RCC 7860 (cell line): ENCODE measurements at places on chromosomes 1 and 21.
A peak's percentile ranks its signal among the peaks of the same experiment; 100 is the strongest.

DNA sequence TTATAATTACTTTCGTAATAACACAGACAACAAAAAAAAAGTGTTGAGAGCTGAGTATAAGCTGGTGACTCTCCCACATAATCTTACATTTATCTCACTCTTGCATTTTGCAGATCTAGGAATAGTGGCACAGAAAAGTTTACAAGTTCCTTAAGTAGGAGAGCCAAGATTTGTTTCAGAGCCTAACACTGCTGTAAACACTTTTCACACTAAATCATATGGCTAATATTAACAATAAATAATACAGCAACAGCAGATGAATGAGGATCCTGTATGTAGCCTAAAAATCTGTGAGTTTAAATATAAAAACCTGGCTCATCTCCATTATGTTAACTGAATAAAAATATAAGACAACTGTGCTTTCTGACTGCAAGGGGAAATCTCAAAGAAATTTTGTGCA, 846.5 kb upstream of the ADAMTS5 start:
- no peak for DNase-seq

- no peak for DNase-seq
Measured at GRCh38 chr1:56029319-56030003, 549.9 kb downstream of the PLPP3 start.

- no peak for DNase-seq
Measured at GRCh38 chr1:53572815-53573173, 113.6 kb downstream of the DMRTB1 start.

DNA sequence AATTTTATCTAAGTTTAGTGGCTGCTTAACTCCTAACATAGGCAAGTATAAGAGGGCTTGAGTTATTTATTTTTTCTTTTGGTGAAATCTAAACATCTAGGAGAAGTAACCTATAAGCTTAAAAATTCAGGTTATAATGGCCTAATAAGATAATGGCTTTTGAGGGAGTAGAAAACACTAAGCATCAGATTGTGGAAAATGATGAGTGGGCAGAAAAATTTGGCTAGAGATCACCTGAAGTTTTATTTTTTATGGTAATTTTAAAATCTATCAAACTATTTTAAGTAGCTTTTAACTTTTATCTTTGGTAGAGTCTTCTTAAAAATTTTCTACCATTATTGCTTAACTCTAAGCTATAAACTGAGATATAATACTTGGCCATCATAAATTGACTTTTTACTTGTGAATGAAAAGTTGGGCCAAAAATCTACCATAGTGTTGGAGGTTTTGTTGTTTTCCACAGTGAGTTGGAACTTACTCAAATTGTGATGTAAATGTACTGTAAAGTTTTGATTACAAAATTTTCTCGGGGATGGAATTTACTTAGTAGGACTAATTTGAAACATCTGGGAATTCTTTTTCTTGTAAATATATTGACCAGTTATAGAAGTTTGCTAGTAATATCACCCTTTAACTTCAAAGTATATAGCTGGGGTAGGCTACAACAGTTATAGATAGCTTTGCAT, 63.9 kb downstream of the USP25 start:
- DNase-seq = no peak

- DNase-seq = peak; percentile 44
Measured at GRCh38 chr1:115126516-115126915, 37.2 kb upstream of the TSPAN2 start.

GRCh38 chr1:16387201-16388188, 20.5 kb downstream of the SZRD1 start:
- DNase-seq = no peak

DNA sequence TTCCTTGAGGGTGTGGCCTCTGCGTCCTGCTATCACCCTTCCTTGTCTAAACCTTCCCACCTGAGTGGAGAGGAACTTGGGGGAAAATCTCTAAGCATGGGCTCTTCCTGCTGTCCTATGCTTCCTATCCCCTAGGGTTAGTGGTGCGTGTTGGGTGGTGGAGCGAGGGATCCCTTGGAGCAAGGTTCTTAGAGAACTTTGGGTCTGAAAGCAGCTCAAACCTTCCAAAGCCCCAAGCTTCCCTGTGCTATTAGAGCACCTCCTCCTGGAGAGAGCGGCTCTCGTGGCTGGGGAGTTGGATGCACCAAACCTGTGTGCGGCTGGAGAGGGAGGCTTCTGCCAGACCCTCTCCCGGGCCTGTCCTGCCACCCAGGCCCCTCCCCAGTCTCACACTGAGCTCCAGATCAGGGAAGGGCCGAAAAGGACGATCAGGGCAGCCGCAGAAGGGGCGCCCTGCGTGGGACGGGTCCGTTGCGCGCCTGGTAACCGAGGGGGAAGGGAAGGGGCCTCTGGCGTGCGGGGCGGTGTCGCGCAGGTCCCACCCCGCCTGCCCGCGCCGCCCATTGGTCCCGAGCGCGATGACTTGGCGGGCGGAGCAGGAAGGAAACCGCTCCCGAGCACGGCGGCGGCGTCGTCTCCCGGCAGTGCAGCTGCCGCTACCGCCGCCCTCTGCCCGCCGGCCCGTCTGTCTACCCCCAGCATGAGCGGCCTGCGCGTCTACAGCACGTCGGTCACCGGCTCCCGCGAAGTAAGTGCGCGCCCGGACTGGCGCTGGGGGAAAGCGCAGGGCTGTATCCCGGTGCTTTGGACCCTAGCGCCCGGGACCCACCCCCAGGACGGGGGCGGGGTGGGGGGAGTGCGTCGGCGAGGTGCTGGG, at the start of gene SH3BGRL3:
TSS of gene SH3BGRL3 (plus strand) at position 631 of the 877 bp plus-strand sequence. CDS start at position 701, 70 bp downstream.
- DNase-seq = peak; percentile 73

- no peak for DNase-seq
Measured at GRCh38 chr1:115677565-115677964, 35.8 kb downstream of the VANGL1 start.

- no peak for DNase-seq
Measured at GRCh38 chr1:55820501-55820900, 605.3 kb upstream of the USP24 start.

GRCh38 chr1:221683681-221684080, 58.2 kb downstream of the DUSP10 start:
- no peak for DNase-seq

DNA sequence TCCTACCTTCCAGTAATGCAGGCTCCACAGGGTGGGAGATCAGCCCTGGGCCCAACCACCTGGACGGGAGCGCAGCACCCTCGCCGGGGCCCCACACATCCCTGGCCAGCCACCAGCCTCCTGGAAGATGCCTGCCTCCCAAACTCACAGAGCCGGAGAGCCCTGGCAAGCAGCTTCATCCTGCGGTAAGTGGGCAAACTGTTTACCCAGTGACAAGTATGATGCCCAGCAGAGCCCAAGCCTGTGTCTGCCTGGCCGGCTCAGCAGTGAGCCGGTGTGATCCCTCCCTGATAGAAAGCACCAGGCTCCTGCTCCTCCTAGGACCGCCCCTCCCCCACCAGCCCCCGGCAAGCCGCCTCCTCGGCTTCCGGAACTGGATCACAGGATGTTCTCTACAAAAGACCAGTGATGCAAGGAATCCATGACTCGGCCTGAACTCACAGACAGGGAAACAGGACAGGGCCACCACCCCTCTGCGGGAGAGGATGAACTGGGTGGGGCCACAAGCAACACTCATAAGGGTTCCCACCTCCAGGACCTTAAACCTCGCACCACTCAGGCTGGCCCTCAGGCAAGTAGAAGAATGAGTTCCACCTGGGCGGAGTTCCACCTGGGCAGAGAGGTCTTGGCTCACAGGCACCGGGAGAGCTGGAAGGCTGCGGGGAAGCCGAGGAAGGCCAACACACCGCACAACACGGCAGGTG, 7.9 kb downstream of the ACOT7 start:
- DNase-seq = peak; percentile 84

DNA sequence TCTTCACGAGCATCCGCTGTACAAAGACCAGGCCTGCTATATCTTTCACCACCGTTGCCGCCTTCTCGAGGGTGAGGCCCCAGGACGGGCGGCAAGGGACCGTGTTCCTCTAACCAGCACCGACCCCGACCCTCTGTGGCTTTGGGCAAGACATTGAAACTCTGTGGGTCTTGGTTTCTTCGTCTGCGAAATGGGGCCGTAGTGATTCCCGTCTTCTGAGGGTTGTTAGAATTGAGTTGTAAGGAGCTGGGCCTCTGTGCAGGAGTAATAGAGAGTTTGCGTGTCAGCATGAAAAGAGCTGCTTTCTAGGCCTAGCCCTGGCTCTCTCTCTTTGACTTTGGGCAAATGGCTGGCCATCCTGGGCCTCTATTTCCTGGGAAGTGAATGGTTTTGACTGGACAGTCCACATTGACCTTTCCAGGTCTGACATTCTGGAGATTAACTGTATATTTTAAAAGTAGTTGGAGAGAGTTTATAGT, 591 bp downstream of the MRPL37 start:
- DNase-seq = no peak

DNA sequence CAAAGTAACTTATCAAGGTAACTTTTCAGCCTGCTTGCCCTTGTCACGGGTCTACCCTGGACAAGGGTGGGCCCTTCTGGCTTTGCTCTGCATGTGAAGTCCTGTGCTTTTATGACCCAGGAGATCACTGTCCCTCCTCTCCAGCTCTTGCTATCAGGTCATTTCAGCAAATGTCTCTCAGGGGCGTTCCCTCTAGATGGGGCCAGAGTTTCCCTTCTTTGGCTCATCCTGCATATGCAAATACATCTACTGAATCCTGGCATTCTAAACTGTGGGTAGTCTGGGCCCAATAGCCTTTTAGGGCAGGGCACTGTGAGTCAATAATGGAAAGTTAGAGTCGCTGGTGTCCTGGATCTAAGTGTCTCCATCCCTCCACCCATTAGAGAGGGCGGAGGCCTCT, 366.9 kb upstream of the USP24 start:
- DNase-seq = no peak

GRCh38 chr1:15966081-15966955, 9.6 kb downstream of the ZBTB17 start:
- peak; percentile 52 for DNase-seq

GRCh38 chr1:165444897-165445370, at the start of gene RXRG:
Gene RXRG, minus strand, starts transcription at chr1:165445126. Its CDS starts 233 bp downstream, at chr1:165444893.
- no peak for DNase-seq

DNA sequence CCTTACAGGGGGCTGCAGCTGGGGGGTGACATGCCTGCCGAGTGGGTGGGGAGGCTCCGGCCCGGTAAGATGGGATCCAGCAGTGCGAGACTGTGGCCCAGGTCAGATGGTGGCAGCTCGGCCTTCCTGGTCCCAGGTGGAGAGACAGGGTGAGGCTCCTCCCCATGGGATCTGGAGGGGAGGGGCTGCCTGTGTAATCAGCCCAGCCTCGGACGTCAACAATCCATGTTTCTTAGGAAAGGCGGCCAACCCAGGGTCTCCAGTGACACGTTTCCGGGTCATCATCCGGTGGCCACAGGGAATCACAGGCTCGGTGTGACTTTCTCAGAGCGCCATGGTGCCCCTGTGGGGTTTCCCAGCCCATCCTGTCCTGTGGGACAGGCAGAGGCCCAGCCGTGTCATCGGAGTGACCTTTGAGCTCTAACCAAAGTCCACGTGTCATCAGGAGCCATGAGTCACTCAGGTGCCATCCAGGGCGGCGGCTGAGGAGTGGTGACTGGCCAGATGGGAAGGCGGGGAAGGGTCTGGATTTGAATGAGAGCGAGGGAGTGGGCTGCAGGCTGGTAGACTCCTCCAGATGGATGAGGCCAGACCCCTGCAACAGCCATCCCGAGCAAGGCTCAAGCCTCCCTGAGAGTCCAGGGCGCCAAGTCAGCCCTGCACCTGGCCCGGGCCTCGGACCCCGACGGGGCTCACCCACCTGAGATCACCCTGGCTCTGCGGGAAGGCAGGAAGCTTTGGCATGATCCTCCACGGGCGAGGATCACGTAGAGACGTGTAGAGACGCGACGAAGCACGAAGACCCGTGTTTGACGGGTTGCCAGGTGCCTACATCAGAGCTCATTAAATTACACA, 6.6 kb upstream of the HES4 start:
- DNase-seq = peak; percentile 66

DNA sequence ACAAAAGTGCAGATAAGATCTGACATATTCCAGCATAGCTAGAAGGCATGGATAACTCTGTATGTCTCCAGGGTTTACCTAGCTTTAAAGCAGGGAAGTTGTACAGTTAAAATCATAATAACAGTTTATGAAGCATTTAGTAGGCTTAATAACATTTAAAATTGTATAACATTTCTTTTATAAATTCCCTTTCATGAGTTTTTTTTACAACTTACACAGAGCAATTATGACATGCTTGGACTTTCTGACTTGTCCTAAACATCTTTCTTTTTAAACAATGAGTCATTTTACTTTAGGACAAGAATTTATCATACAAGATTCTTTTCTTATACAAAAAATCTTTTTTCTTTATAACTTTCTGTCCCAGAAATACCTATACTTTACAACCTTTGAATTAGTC, 408.5 kb upstream of the NEGR1 start:
- no peak for DNase-seq

GRCh38 chr1:225754940-225755641, 22.5 kb upstream of the SRP9 start:
- peak; percentile 87 for DNase-seq

DNA sequence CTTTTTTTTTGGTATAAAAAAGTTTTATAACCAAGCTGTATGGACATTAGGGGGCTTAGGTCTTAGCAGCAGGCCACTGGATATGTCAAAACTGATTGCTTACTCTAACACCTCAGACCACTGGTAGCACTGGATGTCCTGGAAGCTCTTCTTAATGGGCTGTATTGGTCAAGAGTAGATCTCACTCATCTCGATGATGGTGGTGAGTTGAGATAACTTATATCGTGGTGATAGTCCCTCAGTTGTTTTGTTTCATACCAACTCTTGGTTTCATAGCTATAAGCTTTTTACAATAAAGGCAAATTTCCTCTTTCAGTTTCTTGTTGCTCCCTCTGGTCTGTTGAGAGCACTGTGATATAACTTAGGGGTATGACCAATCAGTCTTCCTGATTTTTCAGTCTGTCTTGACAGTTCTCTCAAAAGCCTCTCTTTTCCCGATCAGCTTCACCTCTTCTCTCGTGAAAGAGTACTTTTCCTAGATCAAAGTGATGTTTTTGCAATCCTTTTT, 9.7 kb upstream of the AGO1 start:
- no peak for DNase-seq

GRCh38 chr1:247638011-247638410, 32.6 kb downstream of the OR2G3 start:
- no peak for DNase-seq

- peak; percentile 28 for DNase-seq
Measured at GRCh38 chr1:230568676-230569075, 73.6 kb upstream of the COG2 start.

GRCh38 chr1:153488731-153489130, 28.3 kb upstream of the S100A7 start:
- no peak for DNase-seq

GRCh38 chr21:44448651-44449131, 6.6 kb upstream of the LRRC3 start:
- no peak for DNase-seq

- DNase-seq = no peak
Measured at GRCh38 chr1:1630191-1630964, 1.6 kb upstream of the MMP23B start.
